ENCODE measurements at places on chromosomes 4 and X.

- DNase-seq = no peak
These were observed 53.3 kb upstream of the LNX1 start for GRCh38 chr4:53644607-53645006.

DNA sequence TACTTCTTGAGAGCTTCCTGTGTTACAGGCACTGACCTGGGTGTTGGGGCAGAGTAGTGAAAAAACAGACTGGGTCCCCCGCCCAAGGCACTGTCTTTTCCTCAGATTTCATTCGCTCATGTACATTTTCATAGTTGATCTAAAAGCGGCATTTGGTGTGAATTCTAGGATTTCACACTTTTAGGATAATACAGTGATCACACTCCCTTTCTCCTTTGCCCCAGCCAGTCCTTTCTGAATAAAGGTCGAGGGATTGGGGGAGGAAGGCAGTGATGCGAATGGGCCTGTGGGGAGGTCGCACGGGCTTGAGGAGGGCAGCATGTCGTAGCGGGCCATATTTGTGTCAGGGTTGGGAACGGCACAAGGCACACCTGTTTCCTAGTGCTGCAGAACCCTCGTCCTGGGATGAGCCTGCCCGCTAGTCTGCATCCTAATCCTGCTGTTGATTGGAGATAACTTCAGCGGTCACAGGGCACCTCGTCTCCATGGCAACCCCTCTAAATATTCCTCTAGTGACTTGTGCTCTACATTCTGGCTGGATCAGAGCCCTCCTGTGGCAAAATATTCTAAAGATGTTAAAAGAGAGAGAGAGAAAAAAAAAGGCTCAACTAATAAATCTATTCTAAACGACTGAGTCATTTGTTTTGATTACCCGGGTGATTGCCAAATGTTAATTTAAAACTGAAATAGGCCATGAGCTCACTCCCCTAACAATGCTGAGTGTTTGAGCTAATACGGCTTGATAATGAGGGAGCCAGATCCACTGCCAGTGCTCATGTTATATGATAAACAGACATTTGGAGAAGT, 21.8 kb downstream of the FHL1 start:
- no peak for DNase-seq

GRCh38 chrX:47566841-47567240, 5.8 kb downstream of the ARAF start:
- DNase-seq = no peak

GRCh38 chr4:128163177-128164117, 102.3 kb downstream of the LARP1B start:
- DNase-seq = no peak

GRCh38 chr4:141120036-141120593, 13.2 kb downstream of the RNF150 start:
- no peak for DNase-seq

DNA sequence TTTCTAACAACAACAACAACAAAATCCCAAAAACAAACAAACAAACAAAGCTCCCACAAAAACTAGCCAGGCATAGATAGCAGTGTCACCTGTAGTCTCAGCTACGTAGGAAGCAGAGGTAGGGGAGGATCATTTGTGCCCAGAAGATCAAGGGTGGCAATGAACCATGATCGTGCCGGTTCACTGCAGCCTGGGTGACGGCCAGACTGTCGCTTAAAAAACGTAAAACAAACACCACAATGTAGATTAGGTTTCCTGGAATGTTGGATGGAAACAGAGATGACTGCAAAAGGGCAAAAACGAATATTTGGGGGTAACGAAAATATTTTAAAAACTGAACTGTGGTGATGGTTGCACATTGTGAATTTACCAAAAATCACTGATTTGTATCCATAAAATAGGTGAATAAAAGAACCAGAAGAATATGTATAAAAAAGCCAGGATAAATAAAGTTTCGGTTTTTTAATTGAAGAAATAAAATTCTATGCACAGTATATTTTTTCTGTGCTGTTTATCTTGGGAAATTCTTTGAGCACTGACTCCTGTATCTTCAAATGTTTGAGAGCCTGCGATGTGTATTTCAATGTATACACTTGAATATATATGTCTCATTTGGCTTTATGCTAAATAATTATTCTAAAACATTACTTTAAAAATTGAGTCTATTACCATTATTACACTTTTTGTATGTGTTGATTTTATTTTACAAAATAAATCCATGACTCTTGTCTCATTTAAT, 1477.0 kb downstream of the PCDH7 start:
- DNase-seq = no peak

DNA sequence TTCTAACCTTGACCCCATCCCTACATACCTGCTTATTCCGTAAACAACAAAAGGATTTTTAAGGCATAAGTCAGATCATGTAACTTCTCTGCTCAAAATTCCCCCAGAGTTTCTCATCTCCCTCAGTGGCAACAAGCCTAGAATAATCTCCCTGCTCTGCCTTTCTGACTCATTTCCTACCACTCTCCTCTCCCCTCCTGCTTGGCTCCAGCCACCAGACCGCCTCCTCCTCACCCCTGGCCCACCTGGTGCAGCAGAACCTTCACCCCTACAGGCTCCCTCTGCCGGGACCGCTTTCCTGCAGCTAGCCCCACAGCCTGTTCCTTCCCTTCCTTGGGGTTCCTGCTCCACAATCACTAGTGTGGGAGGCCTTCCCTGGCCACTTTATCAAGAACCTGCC, 32.1 kb downstream of the TSPAN5 start:
- no peak for DNase-seq

- DNase-seq = no peak
These were observed 289.5 kb downstream of the SMARCA1 start for GRCh38 chrX:129233786-129234185.

DNA sequence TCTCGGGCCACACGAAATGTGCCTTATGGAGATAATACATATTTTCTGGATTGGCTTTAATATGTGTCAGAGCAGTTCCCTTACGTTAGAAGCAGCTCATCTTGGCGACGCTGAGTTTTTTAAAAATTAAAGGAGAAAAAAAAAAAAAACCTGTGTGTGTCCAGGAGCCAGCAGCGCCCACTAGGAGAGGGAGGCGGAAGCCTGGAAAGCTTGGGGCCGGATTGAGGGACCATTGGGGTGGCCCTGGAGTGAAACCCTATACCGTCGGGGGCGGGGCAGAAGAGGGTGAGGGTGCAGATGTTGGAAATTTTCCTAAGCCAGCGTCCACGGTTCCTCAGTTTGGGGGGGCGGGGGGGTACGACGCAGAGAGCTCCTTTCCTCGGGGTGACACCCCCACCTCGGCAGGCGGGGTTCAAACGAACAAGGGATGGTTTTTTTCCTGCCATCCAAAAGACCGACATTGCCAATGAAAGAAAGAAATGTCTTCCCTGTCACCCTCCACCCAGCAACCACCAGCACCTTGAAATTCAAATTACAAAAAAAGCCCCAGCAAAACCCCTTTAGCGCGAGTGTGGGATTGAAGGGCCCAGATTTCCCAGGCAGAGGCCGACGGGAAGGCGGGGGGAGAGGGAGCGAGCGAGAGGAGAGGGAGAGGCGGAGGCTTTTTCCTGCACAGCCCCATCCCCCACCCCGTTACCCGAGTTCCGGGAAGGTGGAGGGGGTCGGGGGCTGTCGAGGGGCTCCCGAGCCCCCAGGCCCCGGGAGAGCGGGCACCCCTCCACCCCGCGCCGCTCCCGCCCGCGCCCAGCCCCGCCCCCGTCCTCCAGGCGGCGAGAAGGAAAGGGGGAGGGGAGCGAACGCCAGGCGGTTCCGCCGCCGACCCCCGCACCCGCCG, 859 bp downstream of the SMARCA1 start:
- peak; percentile 27 for DNase-seq

- no peak for DNase-seq
These were observed 7.1 kb upstream of the CENPU start for GRCh38 chr4:184740980-184741391.

GRCh38 chr4:184784628-184785257, 41.0 kb downstream of the ACSL1 start:
- no peak for DNase-seq

GRCh38 chr4:118910221-118910620, 21.6 kb downstream of the SYNPO2 start:
- DNase-seq = no peak

DNA sequence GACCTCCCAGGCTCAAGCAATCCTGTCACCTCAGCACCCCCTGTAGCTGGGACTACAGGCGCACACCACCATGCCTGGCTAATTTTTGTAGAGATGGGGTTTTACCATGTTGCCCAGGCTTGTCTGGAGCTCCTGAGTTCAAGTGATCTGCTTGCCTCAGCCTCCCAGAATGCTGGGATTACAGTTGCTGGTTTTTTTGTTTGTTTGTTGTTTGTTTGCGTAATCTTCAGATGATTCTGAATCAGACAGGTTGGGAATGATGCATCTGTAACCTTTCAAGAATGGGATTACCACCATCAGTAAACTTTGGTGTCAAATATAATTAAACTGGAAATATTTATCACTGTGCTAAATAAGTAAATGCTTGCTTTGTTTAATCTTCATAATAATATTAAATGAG, 62.0 kb upstream of the SLC10A4 start:
- no peak for DNase-seq

DNA sequence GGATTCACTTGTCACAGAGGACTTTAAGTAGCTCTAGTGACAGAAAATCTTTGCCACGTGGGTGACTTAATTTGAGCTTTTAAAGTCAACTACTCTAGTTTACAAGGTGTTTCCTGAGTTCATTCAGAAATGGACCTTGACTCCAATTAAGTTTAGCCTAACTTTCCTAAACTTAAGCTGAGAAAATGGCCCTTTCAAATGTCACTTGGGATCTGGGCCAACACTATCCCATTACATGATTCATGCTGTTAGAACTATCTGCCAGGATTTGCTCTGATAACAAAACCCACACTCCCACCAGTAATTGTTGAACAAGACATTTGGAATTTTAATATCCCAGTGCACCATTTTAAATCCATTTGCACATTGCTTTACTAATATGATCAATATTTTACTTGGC, 40.8 kb downstream of the C4orf46 start:
- no peak for DNase-seq

- DNase-seq = no peak
These were observed 283.5 kb upstream of the FTHL17 start for GRCh38 chrX:31355206-31355955.

DNA sequence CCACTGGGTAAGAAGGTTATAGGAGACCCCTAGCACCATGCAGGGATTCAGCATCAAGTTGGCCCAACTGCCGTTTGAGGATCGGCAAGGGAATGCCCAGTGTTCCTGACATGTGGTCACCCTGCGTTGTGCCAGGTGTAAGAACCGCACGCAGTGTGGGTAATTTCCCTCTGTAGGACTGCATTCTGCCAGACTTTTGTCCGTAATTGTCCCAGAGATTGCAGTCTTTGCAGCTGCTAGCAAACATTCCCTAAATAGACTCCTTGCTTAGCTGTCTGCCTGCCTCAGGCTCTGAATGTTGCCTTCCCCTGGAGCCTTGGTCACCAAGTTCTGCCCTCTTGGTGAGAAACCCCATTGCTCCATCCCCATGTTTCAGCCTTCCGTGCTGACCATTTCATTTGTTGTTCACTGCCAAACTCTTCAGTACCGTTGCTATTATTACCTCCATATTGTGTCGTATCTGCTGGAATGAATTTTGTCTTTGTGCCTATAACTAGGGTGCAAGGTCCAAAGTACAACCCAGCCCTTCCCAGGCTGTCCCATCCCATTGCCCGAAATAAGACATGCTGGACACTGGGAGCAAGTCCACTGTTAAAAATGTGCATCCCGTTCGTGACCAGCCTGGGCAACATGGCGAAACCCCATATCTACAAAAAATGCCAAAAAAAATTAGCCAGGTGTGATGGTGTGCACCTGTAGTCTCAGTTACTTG, 53.8 kb upstream of the USP9X start:
- no peak for DNase-seq

- DNase-seq = no peak
These were observed 162.3 kb upstream of the MAOA start for GRCh38 chrX:43493756-43494155.

GRCh38 chr4:170169699-170170098, 79.9 kb upstream of the AADAT start:
- no peak for DNase-seq

- DNase-seq = no peak
These were observed 269.8 kb downstream of the BCOR start for GRCh38 chrX:39827951-39828350.

DNA sequence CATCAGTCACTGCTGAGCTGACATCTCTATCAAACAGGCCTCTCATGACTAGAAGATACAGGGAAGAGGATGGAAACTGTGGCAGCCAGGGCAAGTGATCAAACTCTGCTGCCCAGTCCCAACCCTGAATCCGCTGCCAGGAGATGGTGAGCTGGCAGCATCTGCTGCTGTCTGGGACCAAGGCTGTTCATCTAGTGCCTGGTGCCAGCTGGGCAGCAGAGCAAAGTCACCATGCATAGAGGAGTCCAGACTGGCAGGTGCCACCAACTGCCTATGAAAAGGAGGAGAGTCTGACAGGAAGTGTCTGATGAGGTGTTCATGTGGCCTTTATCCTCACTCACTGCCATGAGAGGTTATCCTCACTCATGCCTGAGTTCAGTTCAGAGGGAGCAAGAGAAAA, 518.9 kb downstream of the MID1IP1 start:
- no peak for DNase-seq

DNA sequence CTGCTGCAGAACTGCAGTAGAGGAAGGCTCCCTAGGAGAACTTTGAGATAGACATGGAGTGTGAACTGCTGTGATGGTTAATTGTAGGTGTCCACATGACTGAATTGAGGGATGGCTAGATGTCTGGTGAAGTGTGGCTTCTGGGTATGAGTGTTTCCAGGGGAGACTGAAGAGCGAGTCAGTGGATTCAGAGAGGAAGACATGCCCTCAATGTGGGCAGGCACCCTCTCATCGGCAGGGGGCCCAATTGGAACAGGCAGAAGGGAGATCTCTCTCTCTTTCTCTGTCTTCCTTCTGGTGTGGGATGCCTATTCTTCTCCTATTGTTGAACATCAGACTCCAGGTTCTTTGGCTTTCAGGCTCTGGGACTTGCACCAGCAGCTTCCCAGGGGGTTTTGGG, 304.7 kb upstream of the GATB start:
- no peak for DNase-seq

DNA sequence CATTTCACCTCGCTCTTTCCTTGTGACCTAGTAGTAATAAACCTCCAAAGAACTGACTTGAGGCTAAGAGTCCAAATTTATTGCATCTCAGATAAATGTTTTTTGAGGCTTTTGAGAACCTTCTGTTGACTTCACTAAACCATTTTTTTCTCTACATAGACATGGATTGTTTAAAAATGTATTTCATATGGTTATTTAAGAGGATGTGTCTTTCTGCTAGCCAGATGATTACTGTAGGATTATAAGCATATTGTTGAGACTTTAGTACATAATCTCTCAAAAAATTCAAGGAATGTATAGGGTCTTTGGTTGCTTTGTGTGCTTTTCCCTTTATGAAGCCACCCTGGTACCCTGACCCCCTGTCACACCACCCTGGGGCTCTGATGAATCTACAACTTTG, 44.8 kb downstream of the ATXN3L start:
- no peak for DNase-seq

GRCh38 chrX:153793291-153793690, 884 bp downstream of the IDH3G start:
- DNase-seq = no peak

Data from NCI-H1930 (cell line).